ENCODE measurements at places on chromosomes 1 and 21. TPM values are rescaled to one million over a fixed set of nuclear protein-coding genes. Genes with fewer than 3 reads are reported as not detected.

TNNI3K gene
- not detected for total RNA-seq

USP48 gene
- 110 TPM for total RNA-seq

CNIH4 gene
- 50.9 TPM for total RNA-seq

FABP3 gene
- not detected for total RNA-seq

ATP1A2 gene
- not detected for total RNA-seq

DNA sequence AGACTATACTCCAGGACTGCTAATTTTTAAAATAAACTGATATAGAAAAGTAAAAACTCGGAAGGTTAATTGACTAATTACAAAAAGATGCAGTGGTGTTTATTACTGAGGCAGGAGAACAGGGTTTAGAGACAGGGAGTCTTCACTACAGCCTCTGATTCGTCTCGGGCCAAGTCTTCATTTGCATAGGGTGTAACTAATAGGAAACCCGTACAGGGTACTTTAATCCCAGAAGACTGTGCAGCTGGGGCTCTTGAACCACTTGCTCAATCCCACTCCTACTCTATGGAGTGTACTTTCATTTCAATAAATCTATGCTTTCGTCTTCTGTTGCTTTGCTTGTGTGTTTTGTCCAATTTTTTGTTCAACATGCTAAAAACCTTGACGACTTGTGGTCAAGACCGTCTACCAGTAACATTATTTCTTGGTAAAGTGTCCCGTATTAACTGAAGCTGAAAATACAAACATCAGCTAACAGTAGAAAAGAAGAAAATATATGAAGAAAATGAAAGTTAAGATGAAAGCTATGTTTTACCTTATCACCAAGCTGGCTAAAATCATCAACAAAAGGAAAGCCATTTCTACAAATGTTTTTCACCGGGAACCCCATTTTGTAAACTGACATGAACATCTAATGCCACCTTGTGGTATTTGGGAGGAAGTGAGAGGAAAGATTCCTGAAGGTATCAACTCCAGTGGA, 8.0 kb downstream of the SDHB start:
- no peak for DNase-seq

DNA sequence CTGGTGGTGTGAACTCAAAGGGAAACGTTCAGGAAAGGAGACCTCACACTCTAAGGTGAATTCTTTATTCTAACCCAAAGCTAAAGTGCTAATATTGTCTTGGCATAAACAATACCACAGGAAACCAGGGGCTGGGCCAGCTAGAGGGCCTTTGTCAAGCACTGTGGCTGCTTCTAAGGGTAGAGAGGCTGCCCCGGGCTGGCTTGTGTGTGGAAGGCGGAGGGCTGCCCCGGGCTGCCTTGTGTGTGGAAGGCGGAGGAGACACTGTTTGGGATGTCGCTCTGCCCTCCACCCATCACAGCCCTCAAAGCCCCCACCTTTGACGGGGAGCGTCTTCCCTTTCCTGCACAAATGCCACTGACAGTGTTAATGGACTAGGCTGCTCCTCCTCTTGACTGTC, 216.8 kb downstream of the TOMM20 start:
- DNase-seq: peak; percentile 54

DNA sequence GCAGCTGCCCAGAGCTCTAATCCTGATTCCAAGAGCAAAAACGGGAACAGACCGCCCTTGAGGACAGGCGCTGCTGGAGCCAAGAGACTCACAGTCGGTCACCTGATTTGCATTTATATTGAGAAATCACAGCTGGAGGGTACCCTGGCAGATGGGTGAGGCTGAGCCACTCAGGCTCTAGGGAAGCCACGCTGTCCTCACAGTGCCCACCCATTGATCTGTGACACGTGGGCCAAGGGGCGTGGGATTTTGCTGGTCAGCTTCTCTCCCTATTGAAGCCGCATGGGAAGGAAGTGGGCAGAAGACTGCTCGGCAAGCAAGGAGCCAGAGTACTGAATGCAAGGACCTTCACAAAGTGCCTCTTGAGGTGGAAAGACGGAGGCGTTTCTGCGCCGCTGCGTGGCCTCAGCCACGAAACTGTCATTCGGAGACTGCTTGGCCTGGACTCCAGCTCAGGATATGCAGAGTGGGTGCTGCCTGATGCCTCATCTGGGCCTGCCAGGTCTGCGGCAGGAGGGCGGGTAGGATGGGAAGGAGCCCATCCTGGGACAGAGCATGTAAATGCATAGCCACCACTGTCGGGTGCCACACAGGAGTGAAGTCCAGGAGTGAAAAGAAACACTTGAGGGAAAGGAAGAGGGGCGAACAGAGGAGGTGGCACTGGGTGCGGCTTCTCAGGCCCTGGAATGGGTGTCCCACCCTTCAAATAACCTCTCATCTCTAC, 139.8 kb downstream of the PGBD5 start:
- DNase-seq: no peak

Data from CD4-positive, alpha-beta memory T cell (primary cell).